ENCODE measurements at places on chromosomes 16 and 17.

DNA sequence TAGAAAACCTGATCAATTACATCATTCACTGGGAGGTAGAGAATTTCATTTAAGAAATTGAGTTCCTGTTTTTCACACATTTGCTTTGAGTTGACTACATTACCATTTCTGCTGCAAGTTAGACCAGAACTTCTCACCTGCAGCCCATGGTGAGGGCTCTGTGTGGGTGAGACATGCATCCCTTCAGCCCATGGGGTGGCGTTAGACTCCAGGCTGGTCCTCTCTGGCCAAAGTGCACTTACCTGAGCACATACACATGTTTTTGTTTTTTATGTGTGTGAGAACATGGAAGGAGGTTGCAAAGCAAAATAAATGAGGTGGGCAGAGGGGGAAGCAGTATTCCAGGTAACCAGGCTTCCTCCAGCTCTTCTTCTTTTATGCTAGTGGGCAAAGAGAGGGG lies 470.2 kb downstream of the PMP22 start:
- no peak for DNase-seq

DNA sequence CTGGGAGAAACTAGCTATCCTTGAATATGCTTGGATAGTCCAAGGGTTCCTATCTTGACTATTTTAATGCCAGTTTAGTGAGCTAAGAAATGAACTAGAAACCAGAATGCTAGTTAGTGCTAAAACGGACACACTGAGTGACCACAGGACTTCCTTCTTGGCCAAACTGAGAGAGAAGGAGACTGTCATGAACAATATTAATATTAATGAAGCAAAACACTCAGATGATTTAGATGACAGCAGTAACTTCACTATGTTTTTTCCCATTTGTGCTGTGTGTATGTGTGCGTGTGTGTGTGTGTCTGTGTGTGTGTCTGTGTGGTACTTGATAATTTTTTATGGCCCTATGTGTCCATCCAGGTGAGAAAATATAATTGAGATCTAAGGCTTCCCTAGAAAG lies 2.2 kb upstream of the ATXN1L start:
- DNase-seq, result no peak

- no peak for DNase-seq
These were observed 49.7 kb upstream of the ITGA2B start for GRCh38 chr17:44439168-44439567.

- no peak for DNase-seq
These were observed 4.8 kb downstream of the CIAO3 start for GRCh38 chr16:735982-736453.

DNA sequence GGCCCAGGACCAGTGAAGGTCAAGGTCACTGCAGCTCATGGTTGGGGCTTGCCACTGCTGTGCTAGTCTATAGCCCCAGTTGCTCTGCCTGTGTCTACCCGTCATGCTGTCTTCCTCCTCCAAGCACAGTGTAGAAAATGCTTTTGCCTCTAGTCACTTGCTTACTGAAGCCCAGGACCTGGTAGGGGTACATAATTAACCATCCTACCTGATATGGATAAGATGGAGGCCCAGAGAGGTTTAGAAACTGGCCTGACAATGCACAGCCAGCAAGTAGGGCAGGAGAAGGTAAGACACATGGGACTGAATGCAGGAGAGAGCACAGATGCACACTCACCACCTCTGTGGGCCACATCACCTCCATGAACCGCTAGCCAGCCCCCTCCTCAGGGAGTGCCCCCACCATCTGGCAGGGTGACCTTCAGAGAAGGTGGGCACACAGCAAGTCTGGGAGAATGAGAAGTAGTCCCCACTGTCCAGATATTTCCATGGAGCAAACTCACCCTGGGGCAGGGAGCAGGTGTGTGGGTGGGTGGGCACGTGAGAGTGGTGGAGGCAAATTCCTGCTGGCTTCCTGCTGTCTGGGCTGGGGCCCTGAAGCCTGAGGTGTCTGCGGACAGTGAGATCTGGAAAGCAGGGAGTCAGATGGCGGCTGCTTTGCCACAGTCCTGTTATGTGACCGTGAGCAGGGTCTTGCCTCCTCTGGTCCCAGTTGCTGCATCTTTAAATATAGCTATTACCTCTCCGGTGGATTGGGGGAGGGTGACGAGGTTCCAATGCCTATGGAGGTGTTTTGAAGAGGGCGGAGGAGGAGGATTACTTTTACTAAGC lies 1.0 kb downstream of the CX3CL1 start:
- DNase-seq, result no peak

- no peak for DNase-seq
These were observed 1062.7 kb upstream of the EEF2KMT start for GRCh38 chr16:6160303-6160702.

DNA sequence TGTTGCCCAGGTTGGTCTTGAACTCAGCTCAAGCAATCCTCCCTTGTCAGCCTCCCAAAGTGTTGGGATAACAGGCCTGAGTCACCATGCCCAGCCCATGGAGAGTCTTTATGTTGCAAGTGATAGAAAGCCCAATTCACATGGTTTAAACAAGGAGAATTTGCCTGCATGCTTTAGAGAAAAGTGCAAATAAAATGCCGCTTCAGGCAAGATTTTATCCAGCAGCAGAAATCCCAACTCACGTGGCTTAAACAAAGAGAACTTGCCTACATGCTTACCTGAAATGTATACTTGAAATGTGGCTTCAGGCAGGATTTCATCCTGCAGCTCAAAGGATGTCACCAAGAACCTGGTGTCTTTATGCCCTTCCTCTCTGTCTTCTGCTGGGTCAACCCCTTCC lies 28.8 kb upstream of the XYLT2 start:
- no peak for DNase-seq

All from RWPE2 (cell line).